ENCODE measurements at places on chromosomes 4 and X. TPM values are rescaled to one million over a fixed set of nuclear protein-coding genes. Genes with fewer than 3 reads are reported as not detected.

DNA sequence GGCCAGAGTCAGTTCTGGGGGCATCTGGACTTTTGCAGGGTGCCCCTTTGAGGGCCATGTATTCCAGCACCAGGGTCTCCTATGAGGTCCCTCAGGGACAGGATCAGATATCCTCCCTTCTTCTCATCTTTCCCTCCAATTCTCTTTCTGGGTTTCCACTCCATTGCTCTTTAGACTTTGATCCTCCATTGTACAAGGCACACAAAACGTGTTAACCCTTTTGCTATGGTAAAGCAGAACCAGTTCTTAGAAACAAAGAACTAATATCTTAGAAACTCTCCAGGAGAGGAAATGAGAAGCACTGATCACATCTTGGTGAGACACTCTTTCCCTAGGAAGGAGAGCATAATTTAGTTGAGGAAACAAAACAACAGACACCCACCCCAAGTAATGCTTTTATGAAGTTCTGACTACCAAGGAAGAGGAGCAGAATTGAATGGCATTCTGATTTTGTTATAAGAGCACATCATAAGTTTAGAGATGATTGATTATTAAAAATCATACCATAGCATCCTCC, 200.7 kb upstream of the NPY2R start:
- no peaks in the 10 kb centered on the region for H3K27me3 ChIP-seq
- no peak overlapping the region for H3K4me3 ChIP-seq
- no peak for DNase-seq
- no peaks in the 10 kb centered on the region for H3K36me3 ChIP-seq
- H3K27ac ChIP-seq: no peak overlapping the region

DNA sequence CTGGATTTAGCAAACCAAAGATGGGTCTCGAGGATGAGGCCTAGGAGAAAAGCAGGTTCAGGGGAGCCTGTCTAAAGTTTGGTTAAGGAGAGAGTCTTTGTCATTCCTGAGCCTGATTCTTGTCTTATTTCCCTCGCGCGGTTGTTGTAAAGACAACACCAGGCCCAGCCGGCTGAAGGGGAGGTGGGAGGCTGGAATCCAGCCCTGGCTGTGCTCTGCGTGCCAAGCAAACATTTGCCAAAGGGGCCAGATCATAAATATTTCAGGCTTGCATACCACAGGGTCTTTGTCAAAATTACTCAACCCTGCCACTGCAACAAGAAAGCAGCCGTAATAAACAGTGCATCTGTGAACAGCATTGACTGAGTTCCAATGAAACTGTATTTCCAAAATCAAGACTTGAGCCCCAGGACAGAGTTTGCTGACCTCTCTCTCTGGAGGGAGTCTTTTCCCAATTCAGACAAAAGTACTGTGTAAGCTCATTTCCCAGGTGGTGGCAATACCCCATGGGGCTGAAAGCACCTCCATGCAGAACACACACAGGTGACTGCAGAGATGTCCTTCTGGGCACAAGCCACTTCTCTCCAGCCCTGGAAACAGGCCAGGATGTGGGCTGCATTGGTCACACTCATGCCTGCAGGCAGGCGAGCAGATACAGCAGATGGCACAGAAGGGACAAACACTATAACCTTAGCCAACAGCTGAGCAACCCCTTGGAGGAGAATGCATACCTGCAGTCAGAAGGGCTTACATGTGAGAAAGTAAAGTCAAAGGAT, 320.3 kb downstream of the STK32B start:
- no peaks in the 10 kb centered on the region for H3K4me1 ChIP-seq
- H3K27me3 ChIP-seq: no peaks in the 10 kb centered on the region
- no peak overlapping the region for H3K4me3 ChIP-seq
- no peak overlapping the region for H3K27ac ChIP-seq
- H3K36me3 ChIP-seq: no peaks in the 10 kb centered on the region

GRCh38 chr4:132614682-132615081, 534.4 kb upstream of the PCDH10 start:
- DNase-seq: no peak
- H3K4me1 ChIP-seq: no peaks in the 10 kb centered on the region
- H3K36me3 ChIP-seq: no peaks in the 10 kb centered on the region
- no peak overlapping the region for H3K27ac ChIP-seq
- no peak overlapping the region for H3K4me3 ChIP-seq

GCNA gene
- total RNA-seq: 8.1 TPM

- H3K27ac ChIP-seq: no peak overlapping the region
- H3K27me3 ChIP-seq: peaks cover 36% of the 10 kb centered on the region
- H3K4me1 ChIP-seq: no peaks in the 10 kb centered on the region
- no peak for DNase-seq
- H3K4me3 ChIP-seq: no peak overlapping the region
- H3K36me3 ChIP-seq: no peaks in the 10 kb centered on the region
These were observed 24.4 kb upstream of the MAP7D3 start for GRCh38 chrX:136275553-136275952.

CT45A9 gene
- total RNA-seq: not detected

Data from Calu3 (cell line).